ENCODE measurements at places on chromosomes 1 and 21. TPM values are rescaled to one million over a fixed set of nuclear protein-coding genes. Genes with fewer than 3 reads are reported as not detected.

DNA sequence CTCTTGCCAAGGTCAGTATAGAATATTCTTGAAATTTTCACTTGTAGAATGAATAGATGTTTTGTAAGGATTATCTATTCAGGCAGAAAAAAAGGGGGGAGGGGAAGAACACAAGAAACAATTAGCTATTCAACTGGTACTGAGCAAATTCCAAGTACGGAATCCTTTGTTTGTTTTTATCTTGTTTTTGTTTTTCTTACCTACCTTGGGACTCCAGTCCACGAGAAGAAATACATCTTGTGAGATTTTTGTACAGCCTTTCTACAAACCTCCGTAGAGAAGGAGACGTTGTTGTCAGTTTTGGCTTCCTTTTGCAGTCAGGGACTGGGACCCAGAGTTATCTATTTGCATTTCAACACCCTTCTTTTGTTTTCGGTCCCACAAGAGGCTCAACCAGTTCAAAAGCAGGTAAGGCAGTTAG, 36.0 kb downstream of the ZNF281 start:
- no peak for DNase-seq

DNA sequence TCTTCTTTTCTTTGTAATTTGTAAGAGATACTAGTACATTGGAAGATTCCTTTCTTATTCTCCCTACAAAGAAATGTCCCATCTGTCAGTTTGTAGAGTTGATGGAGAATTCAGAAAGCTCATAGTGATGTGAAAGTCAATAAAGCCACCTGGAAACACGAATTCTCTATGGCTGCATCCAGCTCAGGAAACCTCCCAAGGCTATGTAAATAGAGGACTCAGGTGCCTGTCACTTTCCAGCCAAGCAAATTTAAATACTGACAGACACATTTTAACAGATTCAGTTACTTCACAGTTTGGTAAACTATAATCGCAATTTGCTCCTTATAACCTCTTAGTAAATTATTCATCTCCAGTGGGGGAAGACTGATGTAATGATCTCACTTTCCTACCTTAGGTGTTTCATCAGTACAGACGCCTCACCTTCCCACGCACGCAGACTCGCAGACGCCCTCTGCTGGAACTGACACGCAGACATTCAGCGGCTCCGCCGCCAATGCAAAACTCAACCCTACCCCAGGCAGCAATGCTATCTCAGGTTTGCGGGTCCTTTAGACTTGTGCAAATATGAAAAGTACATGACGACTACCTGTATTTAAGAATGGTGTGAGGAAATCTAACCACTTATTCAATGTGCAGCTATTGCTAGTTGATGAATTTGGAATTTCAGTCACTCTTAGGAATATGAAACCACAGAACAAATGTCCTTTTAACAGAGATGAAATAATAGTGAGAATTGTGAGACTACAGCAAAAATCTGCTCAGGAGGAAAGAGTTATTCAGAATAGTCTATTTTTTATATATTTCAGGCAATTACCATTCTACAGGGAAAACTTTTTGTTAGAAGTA, 60.6 kb downstream of the PTPRC start:
- peak; percentile 28 for DNase-seq

Gene ARHGEF11
- 26.4 TPM for total RNA-seq

Gene YOD1
- 8.2 TPM for total RNA-seq

DNA sequence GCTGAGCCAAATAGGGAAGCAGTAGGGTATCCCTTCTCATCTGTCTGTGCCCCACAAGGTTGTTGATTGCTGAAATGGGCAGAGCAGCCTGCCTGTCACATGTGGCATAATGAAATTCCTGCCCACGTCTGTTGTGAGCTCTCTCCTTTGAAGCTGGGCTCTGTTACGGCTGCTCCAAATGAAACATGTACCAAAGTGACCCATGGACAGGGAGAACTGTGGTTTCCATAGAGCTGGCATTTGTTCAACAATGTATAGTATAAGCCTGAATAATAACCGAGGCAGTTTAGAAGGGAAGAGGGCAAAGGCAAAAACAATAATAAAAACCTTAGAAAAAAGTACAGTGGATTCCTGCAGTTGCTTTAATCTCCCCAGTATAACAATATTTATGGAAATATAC, 149.7 kb downstream of the LYPLAL1 start:
- DNase-seq: no peak

DNA sequence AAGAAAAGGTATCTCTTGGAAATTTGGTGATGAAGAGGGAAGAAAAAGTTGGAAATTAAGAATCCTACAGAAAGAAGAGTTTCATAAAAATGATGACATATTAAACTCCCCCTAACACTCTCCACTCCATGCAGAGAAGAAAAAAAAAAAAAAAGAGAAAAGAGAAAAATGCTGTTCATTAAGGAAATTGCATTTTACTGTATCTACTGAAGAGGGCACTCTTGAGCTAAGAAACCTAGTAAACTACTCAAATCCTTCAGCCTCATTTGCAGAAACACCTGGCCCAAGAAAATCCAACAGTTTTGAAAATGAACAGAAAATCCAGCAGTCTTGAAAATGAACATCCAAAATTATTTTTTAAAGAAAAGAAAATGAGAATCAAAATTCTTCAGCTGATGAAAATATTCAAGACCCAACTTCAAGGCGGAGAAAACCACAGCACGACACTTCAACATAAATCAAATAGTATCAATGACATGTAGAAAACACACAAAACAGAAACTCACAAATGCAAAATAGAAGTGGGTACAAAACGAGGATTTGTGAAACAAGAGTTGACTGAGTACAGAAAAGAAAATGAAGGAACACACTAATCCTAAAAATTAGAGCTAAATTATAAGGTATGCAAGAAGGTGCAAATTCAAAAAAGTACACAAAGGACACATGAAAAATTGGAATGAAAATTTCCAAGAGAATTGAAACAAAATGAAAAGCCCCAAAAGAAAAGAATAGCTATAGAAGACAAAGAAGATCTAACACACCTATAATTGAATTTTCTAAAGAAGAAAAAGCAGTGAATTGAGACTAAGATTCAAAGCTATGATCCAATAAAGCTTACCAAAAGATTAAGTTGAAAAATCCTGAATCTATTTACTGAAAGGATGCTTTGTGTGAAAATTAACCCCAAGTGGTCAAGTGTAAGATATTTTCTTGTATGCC, 73.2 kb upstream of the DNAJC6 start:
- DNase-seq: no peak

- DNase-seq: peak; percentile 71
Measured at GRCh38 chr1:66374561-66375111, 159.3 kb upstream of the SGIP1 start.

- no peak for DNase-seq
Measured at GRCh38 chr1:48602349-48602748, 130.3 kb upstream of the SPATA6 start.

DNA sequence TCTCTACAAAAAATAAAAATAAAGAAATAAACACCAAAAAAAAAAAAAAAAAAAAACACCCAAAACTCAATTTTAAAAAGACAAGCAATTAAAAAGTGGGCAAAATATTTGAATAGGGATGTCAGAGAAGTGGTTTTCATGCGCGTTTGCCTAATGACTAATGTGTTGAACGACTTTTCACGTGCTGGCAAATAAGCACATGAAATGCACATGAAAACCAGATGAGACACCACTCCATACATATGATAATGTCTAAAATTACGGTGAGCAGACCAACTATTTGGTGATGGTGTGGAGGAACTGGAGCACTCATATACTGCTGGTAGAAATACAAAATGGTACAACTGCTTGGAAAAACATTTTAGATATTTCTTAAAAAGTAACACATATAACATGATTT, 39.4 kb upstream of the UHMK1 start:
- no peak for DNase-seq

DNA sequence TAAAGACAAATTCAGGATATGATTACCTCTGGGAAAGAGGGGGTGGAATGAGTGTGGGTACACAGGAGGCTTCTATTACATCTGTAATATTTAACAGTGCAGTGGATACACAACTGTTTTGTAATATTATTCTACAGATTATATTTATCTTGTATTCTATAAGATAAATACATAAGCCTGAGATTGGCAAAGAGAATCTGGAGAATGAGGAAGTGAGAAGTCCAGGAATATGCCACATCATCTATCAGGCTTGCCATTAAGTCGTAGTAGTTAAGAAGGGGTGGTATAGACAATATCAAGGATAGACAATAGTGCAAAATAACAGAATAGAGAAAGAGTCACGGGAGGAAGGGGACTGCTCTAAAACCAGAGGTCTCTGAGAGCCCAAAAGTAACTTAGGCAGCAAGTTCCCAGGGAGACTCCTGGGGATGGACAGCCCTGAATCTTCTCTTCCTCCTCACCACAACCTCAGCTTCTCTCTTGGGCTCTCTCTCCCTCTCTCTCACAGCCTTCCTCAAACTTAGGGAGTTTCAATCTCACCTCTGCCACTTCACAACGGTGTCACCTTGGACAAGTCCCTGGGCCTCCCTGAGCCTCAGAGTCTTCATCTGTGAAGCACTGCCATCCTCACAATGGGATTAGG, 14.0 kb upstream of the PTAFR start:
- no peak for DNase-seq

DNA sequence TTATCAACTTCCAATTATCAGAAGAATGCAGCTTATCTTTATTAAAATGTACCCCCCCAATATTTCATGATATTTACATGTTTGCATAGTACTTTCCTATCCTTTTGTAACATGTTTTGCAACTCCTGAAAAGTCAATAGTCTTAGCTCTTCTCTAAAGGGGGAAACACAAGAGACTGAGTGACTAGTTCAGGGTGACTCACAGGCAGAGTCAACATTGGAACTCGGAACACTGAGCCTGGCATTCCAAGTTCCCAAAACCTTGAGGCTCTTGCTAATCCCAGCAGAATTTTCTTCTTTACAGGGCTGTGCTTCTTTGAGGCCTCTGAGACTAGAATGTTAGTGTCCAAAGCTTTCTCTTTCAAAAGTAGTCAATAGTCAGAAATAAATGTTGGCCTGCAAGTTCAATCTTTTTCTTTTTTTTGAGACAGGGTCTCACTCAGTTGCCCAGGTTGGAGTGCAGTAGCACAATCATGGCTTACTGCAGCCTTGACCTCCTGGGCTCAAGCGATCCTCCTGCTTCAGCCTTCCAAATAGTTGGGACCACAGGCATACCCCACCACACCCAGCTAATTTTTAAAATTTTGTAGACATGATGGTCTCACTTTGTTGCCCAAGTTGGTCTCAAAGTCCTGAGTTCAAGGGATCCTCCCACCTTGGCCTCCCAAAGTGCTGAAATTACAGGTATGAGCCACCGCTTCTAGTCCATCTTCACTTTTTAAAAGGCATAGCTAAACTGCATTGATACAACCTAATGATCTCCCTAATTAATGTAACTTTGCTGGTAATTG, 37.5 kb downstream of the ZNF281 start:
- DNase-seq: peak; percentile 54

DNA sequence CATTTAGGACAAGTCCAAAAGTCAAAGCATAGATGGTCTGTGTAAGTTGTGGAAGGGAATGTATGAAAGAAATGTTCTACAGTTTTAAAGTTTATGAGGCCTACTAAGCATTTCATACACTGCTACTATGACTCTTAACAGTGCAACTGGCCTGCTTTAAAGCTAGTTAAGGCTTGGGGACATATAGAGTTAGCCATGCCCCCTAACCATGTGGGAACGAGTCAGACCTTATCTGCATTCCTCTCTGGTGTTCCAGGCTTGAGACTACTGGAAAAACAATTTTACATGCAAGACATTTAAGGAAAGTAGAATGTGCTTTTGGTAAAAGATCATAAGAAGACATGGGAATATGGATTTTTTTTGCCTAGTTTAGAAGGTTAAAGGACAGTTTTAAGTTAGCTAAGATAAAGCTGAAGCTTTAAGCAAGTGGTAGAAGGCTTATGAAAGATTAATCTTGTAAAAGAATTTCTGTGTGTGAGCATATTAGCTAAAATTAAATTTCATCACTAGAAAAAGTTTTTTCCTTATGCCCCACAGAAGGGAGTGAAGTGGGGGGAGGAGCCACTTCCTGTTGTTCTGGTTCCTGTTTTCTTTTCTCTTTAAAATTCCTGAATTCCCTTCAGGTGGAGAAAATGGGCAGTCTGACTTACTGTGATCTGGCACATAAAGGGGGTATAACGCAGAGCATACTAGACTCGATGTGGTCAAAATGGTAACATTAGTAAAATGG, 8.9 kb upstream of the CD48 start:
- DNase-seq: peak; percentile 16

DNA sequence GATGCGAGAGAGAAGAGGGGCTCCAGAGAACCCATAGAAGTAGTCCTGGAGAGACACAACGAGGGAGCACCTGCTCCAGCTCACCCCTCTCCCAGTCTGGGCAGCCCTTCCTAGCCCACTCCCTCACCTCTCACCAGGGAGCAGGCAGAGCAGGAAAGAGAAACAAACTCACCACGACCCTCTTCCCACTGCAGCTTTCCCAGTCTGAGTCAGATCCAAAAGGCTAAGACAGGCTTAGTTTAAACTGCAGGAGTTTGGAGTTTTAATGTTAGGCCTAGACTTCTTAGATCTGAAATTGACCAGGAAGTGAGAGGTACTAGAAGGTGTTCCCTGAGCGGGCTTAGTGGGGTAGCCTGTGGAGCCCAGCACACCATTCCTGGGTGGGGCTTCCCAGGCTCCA, 29.6 kb downstream of the SLC1A7 start:
- DNase-seq: no peak

DNA sequence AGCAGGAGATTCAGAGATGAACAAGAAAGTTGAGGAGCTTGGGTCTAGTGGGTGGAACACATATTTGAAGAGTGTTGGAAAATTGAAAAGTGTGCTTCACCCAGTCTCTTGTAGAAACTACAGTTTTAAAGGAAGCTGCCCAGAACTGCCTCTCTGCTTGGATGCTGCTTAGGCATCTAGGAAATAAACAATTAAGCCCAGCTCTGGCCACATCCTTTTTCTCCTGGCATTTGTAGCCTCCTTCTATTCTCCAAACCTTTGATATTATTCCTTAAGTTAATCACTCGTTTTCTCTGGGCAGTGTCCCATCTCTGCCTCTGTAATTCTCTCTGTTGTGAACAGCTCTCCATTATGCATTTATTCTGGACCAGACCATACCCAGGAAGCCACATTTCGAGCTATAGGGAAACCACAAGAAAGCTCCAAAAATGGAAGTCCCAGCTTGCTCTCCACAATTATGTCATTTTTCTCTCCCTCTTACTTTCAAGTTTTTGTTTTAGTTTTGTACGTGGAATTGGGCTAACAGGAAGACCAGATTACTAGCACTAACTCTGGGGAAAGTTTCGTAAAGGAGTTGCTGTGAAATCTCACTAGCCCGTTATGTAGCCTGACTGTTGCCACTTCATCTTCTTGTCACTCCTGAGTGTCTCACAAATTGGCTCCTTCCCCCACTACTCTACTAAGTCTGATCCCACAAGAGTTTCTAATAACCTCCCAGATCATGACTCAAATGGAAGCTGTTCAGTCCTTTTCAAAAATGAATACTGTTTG, 102.2 kb downstream of the NTMT2 start:
- DNase-seq: no peak

Gene SIM2
- 16.3 TPM for total RNA-seq

- peak; percentile 77 for DNase-seq
Measured at GRCh38 chr1:84853741-84854721, 39.0 kb downstream of the LPAR3 start.

DNA sequence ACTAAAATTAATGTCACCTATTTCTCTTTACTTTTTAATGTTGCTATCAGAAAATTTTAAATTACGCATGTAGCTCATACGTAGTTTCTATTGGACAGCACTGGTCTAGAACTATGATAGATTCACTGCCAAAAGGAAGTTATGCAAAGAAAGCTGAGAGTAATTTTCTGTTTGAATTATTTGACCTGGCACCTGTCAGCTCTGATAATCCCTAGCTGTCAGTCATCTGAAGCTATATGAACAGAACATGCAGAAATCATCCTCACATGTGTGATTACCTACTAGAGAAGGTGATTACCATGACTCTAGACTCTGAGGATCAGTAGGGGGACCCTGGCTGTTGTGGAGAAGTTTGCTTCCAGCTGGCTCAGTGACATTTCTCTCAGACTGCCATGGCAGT, 40.8 kb downstream of the F5 start:
- DNase-seq: no peak

Gene AUNIP
- 1.7 TPM for total RNA-seq

Gene KRTAP11-1
- not detected for total RNA-seq

Data from kidney epithelial cell (primary cell).